ENCODE measurements at places on chromosomes 2 and 18.

DNA sequence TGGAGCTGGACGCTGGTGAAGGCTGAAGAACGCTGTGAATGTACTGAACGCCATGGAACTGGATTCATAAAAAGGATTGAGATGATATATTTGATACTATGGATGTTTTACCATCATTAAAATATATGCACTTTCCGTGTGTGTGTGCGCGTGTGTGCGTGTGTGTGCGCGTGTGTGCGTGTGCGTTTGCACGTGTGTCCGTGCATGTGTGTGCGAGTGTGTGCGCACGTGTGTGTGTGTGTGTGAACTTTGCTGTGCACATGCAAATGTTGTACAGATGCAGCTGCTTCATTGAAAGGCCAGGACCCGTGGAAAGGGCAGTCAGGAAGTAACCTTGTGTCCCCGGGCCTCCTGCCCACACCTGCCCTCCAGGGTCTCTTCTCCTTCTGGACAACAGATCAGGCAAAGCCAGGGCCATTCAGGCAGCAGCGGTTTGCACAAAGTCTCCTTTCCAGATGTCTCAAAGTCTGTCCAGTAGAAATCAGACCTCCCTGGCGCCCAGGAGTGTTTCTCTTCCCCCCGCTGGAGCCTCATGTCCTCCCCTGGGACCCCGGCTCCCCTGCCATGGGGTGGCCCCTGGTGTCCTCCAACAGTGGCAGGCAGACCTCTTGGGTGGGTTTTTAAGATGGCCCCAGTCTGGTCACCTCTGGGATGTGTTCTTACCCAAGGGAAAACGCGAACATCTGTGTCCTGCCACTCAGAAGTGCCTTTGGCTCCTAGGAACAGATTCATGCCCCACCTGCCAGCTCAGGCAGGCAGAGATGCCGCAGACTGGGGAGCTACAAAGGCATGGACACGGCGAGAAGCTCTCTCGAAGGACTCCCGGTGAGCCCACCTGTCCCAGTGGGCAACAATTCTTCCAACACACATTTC is 86.1 kb upstream of the GPC1 start:
- no peak for DNase-seq

DNA sequence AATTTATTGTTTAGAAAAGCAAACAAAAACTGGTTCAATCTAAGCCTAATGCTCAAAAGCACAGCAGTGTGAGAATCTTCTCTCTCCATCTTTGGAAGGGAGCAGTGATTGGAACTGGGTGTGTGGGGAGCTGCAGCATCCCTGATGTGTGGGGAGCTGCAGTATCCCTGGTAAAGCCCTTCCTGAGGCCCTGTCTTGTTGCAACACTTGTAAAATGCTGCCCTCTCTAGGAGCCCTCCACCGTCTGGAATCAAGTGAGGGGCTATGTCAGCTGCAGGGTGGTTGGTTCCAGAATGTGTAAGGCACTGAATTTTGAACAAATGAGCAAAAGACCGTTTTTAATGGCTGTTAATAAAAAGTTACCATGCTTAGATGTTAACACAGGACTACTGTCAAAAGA is 147.7 kb upstream of the RAB12 start:
- DNase-seq, result no peak

- DNase-seq, result peak; percentile 65
Observed at GRCh38 chr2:133561045-133561852, 7.0 kb downstream of the NCKAP5 start.

DNA sequence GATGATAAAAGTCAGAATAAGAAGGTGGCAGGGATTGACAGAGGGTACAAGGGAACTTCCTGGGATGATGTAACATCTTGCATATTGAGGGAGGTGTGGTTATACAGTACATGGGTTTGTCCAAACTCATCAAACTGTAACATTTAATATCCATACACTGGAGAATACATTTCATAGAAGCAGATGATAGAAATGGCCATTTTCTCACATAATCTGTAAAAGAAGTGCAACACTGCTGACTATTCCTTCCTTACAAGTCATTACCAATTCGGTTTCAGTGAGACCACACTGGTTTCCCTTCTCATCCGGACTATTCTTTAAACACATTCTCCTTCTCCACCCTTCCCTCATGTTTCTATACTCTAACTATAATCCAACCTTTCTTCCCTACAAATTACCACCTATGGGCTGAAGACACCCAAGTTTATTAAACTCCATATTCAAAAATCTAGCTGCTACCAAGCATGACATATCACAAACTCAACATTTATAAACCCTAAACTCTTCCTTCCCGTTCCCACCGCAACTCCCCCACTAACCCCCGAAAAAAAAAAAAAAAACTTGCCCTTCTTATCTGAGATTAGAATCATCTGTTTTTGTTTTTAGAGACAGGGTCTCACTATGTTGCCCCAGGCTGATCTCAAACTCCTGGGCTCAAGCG is 1.6 kb downstream of the COX7A2L start:
- DNase-seq, result no peak

DNA sequence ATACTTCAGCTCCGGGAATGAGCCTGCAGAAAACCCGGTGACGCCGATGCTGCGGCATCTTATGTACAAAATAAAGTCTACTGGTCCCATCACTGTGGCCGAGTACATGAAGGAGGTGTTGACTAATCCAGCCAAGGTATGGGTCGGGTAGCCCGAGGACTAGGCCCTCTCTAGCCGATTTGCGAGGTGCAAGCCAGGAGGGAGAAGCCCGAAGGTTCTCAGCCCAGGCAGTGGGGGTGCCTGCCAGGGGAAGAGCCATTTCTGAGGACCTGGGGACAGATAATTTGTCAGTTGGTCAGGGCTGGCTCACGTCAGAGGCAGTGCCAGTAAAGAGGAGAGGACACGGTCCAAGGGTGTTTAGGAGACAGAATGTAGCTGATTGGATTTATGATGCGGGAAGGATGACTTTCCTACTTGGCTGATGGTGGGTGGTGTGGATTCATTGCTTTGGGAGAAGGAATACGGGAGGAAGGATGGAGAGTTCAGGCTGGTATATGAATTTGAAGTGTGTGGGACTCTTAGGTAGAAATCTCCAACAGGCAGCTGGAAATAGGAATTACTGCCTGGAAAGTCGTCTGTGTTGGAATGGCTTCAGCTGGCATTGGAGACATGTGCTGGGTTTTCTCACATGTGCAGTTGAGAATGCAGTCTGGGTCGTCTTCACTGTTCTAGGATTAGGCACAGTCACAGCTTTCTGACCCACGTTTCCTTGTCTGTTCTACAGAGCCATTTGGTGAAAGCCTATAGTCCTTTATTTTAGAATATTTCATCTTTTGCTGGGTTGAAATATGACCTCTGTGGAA is 874 bp downstream of the NDUFAF7 start:
- no peak for DNase-seq

GRCh38 chr2:214051585-214051984 is 359.3 kb upstream of the VWC2L start:
- DNase-seq, result no peak

DNA sequence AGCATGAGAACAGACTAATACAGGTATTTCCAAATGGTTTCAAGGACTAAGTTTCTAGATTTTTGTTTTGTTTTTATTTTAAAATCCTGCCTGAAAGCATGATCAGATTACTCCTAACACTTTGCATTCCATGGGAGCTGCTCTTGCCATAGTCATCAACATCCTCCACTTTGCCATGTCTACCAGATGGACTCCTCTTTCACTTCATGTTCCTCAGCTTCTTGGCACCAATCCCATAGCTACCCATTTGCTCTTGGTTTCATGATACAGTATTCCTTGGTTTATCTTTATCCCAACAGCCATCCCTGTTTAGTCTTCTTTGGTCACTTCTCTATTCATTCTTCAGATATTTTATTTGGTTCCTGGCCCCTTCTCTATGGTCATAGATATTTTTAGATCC is 154.2 kb upstream of the CCDC195 start:
- DNase-seq, result no peak

- DNase-seq, result no peak
Observed at GRCh38 chr2:64686283-64686956, 32.7 kb upstream of the SERTAD2 start.

DNA sequence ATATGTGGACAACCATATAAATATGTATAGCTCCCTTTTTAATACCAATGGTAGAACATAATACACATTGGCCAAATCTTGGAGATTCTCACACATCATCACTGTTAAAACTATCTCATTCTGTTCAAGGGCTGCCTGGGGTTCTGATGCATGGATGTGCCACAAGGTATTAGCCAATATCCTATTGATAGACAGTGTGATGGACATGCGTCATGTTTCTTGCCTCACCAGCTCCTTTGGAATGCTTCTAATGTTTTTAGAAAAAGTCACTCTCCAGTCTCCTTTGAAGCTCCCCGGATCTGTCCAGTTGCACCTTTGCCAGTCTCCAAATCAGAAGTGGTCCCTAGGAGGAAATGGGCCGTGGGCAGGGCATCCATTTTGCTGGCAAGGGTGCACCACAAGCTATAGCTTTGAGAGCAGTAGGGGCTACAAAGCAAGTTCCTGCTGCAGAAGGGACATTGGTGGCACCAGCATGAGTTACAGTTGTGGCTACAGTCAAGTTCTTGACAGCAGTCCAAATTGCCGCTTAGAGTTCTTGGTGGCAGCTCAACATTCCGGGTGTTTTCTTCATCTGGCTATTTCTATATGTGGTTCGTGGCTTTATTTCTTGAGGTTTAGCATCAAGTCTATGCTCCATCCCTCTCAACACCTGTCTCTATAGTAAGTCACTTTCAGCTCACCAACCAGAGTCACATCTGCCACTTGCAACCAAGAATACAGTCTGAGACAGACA is 25.1 kb upstream of the ATRAID start:
- DNase-seq, result no peak

DNA sequence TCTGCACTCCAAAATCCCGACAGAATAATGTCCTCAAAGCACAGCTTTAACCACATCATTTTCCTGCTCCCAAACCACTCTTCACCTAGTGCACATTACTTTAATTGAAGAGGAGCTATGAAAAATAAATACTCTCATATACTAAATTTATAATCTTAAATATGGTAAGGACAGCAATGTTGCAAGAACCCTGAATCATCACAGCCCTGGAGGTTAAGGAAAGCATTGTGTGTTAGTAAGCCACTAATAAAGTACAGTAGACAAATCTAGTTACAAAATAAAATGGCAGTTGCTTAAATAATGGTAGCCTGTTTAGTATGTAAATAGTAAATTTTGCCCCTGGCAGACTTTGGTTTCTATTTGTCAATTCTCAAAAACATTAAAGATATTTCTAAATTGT is 27.0 kb upstream of the CCDC178 start:
- no peak for DNase-seq

DNA sequence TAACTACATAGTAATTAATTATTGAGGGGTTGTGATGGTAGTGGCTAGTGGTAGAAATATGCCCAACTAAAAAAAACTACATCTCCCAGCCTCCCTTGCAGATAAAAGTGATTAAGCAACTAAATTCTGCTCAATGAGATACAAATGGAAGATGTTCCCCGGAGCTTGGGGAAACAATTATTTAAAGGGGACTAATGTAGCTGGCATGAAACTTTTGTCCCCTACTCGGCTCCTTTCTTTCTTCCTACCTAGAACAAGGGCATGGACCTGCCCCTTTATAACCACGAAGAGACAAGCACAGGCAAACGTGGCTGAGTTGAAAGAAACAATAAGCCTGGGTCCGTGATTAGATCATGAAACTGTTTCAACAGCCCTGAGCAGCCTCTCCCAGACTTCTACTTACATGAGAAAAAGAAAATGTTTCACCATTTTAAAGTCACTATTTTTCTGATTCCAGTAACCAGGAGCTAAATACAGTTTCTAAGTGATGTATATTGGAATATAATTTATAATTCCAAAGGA is 236.9 kb downstream of the SCG2 start:
- DNase-seq, result no peak

DNA sequence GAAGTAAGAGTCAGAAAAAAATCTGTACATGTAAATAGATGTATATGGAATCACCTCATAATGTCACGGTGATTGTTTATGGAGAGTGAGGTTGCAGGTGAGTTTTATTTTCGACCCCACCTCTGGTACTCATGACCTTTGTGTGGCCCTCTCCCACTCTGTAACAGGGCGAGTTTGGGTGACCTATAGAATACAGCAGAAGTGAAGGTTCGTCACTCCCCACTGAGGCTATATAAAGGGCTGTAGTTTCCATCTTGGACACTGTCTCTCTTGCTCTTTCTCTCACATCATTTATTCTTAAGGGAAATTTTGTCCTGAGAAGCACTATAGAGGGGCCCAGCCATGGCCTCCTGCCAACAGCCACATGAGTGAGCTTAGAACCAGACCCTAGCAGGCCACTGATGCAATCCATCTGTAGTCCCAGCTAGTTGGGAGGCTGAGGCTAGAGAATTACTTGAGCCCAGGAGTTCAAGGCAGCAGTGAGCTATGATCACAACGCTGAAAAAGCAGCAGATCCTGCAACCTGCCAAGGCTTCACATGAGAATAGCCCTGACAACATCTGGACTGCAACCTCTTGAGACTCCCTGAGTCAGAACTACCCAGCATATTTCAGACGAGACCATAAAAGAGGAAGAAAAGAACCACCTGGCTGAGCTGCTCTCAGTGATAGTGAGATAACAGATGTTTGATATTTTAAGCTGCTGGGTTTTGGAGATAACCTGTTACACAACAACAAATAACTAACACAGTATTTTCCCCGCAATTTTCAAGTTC is 74.3 kb upstream of the SLC1A4 start:
- no peak for DNase-seq

- DNase-seq, result no peak
Observed at GRCh38 chr2:69111076-69111475, 98.1 kb downstream of the ANTXR1 start.

- no peak for DNase-seq
Observed at GRCh38 chr2:38747007-38747424, 4.1 kb downstream of the SRSF7 start.

- no peak for DNase-seq
Observed at GRCh38 chr2:136375017-136375901, 257.3 kb upstream of the CXCR4 start.

DNA sequence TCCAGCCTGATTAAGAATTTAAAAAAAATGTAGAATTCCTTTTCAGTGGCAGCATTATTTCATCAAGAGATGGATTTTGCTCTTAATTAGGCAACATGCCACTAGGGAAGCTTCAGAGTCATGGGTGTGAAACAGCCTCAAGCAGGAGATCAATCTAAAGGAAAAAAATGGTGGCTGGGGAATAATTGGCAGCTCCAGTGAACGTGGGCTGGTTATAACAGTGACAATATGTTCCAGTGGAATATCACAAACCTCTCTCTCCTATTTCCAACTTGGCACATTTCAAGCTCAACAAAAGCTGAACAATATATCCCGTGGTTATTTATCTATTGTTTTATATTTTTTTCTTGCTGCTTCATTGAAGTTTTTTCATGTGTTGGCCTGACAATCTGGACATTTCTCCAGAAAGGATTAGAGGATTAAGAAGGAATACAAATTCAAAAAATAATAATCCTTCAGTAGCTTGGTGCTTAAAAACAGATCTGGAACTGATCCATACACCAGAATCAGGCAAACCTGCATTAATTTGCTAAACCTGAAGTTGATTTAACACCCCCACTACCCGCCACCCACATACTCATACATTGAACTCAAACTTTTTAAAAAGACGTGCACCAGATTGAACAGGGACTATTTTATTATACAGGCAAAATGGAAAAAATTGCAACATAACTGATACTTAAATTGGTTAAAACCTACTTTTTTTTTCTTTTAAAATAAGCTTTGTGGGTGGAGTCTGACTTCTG is 255.9 kb upstream of the SPRED2 start:
- no peak for DNase-seq

All from NCI-H510A treated with DMSO at 0.1 percent for 48 hours (cell line).